Dermis blood vessel endothelial cell (primary cell): ENCODE measurements at places on chromosomes 16 and 17. TPM values are rescaled to one million over a fixed set of nuclear protein-coding genes. Genes with fewer than 3 reads are reported as not detected.

BICDL2 gene
- not detected in 2 replicates for total RNA-seq

CA4 gene
- 3.2 and 4.0 TPM in 2 replicates for total RNA-seq

TELO2 gene
- total RNA-seq = 19.7 and 21.3 TPM in 2 replicates

CNTROB gene
- total RNA-seq = 17.4 and 21.8 TPM in 2 replicates

ASPA gene
- not detected in 2 replicates for total RNA-seq

TSPAN10 gene
- 0.68 and 1.3 TPM in 2 replicates for total RNA-seq

LPO gene
- under 0.01 TPM in 1 of 2 replicates, not detected in the other for total RNA-seq

BBS2 gene
- total RNA-seq = 40.6 and 52.2 TPM in 2 replicates

RNF112 gene
- total RNA-seq = 0.51 and 0.70 TPM in 2 replicates

POLR3E gene
- total RNA-seq = 61.3 and 81.6 TPM in 2 replicates

KRT25 gene
- not detected in 2 replicates for total RNA-seq

SOST gene
- 0.05 TPM in 1 of 2 replicates, not detected in the other for total RNA-seq

KRT12 gene
- total RNA-seq = not detected in 2 replicates

PIMREG gene
- total RNA-seq = 7.8 and 62.4 TPM in 2 replicates

SMIM22 gene
- total RNA-seq = not detected in 2 replicates

CDIP1 gene
- total RNA-seq = 12.9 and 17.3 TPM in 2 replicates

CCL14 gene
- total RNA-seq = 14.2 and 24.2 TPM in 2 replicates

G6PC1 gene
- total RNA-seq = not detected in 2 replicates

CIBAR2 gene
- not detected in 2 replicates for total RNA-seq

DNAI2 gene
- total RNA-seq = not detected in 2 replicates

NACA2 gene
- total RNA-seq = not detected in 2 replicates

KCNJ12 gene
- 0.14 and 0.51 TPM in 2 replicates for total RNA-seq

KRTAP16-1 gene
- total RNA-seq = 0.05 TPM in 1 of 2 replicates, not detected in the other

USP43 gene
- under 0.01 and 0.19 TPM in 2 replicates for total RNA-seq

C1QTNF1 gene
- total RNA-seq = 14.6 and 16.9 TPM in 2 replicates

CA5A gene
- total RNA-seq = not detected in 2 replicates

KRT16 gene
- 0.28 and 0.51 TPM in 2 replicates for total RNA-seq

CDYL2 gene
- total RNA-seq = 30.6 and 32.2 TPM in 2 replicates

RASL10B gene
- under 0.01 and 0.09 TPM in 2 replicates for total RNA-seq

CDH13 gene
- total RNA-seq = 135 and 210 TPM in 2 replicates

CCDC40 gene
- total RNA-seq = 1.4 and 2.2 TPM in 2 replicates

SKAP1 gene
- total RNA-seq = 0.17 TPM in 1 of 2 replicates, not detected in the other

NPIPB2 gene
- 1.0 and 3.6 TPM in 2 replicates for total RNA-seq
